ENCODE measurements at places on chromosomes 1 and 21.
A peak's percentile ranks its signal among the peaks of the same experiment; 100 is the strongest.

DNA sequence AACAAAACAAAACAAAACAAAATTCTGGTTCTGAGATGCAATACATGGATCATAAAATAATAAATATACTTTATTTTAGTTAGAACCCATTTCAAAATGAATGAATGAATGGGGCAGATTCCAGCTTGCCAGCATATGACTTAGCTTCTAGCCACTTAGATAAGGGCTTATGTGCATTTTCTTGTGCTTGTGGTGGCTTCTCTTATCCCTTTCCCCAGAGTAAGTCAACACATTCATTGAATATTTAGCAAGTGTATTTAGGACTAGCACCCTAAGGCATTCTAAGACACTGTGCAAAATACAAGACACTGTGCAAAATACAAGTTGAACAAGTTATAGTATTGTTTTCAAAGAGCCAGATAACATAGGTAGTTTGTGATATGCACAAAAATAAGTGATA lies 4.7 kb downstream of the ADIPOR1 start:
- DNase-seq, result no peak

DNA sequence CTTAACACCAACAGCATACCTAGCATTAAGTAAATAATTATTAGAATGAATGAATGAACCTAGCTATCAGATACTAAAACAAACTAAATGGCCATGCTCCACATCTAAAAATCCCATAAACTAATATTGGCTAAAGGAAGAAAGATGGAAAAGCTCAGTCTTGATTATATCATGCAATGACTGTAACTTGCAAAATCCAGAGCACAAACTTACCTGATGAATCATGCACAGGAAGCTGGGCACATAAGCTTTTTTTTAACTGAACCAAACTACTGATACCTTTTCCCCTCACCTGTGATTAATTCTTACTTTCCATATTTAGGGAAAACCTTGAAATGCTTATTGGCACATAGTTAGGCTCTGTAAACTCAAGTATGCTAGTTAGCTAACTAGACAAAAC lies 70.2 kb downstream of the KIF14 start:
- no peak for DNase-seq

DNA sequence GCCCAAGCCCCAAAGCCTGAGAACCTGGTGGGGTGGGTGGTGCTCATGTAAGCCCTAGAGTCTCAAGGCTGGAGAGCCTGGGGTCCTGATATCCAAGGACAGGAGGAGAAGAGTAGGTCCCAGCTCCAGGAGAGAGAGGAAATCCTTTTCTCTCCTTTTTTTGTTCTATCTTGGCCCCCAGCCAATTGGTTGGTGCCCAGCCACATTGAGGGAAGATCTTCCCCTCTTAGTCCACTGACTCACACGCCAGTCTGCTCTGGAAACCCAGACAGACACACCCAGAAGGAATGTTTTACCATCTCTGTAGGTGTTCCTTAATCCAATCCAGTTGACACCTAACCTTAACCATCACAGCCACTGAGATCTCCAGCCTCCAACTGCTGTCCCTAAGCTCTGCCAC lies 16.2 kb upstream of the LIN9 start:
- DNase-seq, result no peak

GRCh38 chr1:19828546-19828945 lies 13.5 kb upstream of the RNF186 start:
- DNase-seq, result no peak

DNA sequence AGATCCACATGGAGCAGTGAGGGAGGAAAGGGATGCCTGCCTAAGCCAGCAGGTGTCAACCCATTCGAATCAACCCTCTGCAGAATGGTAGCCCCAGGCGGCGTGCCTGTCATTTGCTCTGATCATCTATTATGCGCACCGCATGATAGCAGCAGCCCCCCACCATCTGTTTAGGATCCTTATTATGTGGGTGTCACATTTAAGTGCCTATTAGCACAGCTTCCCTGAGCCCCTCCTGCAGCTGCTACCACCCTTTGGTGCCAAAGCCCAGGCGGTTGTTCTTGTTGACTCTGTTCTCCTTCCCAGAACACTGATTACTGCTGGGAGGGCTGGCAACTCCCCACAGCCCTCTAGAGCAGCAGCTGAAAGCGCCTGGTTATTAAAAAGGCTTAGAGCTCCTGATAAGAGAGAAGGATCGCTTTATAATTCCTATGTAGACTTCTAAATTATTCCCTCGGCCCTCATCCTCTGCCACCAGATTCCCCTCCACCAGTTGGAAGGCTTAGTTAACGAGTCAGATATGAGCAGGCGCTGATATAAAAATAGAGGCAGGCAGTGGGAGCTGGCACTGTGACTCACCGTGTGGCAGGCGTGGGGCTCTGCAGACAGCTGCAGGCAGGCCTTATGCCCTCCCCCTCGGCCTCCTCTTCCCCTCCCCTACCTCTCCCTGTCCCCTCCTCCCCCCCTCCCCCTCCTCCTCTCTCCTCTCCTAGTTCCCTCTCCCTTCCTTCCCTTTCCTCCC lies 23.0 kb downstream of the ACTA1 start:
- DNase-seq, result no peak

DNA sequence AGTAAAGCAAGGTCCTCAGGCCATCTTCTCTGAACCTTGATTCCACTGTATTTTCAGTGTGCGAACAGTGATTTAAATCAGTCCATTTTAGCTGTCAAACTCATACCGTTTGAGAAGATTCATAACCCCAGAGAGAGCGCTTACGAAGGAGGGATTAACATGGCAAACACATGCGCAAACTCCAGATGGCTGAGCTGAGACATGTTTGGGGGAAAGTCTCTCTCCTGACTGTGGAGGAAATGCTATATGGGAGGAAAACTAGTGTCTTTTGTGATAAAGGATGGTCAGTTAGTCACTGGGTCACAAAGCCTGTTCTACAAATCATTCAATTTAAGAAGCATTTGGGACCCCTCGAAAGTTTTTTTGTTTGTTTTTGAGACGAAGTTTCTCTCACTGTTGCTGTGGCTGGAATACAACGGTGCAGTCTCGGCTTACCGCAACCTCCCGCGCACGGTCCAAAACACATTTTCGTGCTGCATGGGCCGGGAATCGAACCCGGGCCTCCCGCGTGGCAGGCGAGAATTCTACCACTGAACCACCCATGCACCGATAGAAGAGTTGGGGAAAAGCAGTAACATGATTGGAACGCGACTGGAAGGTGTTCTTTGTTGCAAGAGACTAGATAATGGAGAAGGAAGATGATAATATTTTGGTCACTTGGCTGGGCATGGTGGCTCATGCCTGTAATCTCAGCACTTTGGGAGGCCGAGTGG lies 58.4 kb upstream of the CXADR start:
- DNase-seq, result peak; percentile 3

GRCh38 chr1:10507111-10507879 lies 32.5 kb downstream of the PEX14 start:
- DNase-seq, result peak; percentile 29

DNA sequence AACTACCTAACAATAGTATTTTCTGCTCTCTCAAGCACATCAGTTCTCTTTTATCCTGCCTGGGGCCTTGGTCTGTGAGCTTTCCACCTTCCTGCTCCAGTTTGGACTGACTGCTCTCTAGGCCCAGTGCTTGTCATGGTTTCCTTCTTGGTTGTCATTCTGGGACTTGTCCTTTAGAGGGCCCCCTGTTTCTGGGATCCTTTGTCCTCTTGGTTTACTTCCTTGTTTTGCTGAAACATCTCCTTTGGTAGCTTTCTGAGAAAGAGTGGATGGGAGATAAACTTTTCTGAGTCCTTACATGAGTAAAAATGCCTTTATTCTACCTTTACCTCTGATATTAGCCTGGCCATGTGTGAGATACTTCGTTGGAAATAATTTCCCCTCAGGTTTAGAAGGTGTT lies 4.7 kb downstream of the SLC1A7 start:
- DNase-seq, result no peak

- no peak for DNase-seq
Observed at GRCh38 chr1:201098992-201099677, 13.1 kb downstream of the CACNA1S start.

DNA sequence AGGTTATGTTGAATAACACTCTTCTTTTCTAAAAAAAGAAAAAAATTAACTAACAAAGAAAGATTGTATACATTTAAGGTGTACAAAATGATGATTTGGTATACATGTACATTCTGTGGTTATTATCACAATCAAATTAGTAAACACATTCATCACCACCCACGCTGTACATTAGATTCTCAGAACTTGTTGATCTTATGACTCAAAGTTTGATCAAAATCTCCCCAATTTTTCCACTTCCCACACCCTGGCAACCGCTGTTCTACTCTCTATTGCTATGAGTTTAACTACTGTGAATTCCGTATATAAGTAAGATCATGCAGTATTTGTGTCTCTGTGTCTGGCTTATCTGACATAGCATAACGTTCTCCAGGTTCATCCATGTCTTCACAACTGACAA lies 469.5 kb upstream of the CHRM3 start:
- DNase-seq, result no peak

- peak; percentile 73 for DNase-seq
Observed at GRCh38 chr21:34974162-34974981, 74.7 kb downstream of the RUNX1 start.

GRCh38 chr1:942411-942821 lies 16.6 kb downstream of the NOC2L start:
- DNase-seq, result no peak

- peak; percentile 6 for DNase-seq
Observed at GRCh38 chr1:100463791-100464424, 74.0 kb upstream of the GPR88 start.

DNA sequence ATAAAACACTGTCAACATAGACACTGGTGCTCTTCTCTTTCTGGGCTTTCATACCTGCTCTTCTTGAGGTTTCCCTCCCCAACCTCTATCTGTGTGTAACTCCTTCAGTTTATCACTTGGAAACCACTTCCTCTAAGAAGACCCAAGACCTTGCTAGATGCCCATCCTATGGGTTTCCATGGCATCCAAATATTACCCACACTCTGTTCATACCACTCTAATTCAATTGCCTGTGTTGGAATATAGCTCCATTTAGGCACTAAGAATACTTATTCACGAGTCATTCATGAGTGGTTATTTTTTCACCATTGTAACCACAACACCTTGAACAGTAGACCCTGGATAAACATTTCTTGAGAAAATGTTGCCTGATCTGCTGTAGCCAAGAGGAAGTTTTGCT lies 231.1 kb upstream of the SGIP1 start:
- DNase-seq, result no peak

DNA sequence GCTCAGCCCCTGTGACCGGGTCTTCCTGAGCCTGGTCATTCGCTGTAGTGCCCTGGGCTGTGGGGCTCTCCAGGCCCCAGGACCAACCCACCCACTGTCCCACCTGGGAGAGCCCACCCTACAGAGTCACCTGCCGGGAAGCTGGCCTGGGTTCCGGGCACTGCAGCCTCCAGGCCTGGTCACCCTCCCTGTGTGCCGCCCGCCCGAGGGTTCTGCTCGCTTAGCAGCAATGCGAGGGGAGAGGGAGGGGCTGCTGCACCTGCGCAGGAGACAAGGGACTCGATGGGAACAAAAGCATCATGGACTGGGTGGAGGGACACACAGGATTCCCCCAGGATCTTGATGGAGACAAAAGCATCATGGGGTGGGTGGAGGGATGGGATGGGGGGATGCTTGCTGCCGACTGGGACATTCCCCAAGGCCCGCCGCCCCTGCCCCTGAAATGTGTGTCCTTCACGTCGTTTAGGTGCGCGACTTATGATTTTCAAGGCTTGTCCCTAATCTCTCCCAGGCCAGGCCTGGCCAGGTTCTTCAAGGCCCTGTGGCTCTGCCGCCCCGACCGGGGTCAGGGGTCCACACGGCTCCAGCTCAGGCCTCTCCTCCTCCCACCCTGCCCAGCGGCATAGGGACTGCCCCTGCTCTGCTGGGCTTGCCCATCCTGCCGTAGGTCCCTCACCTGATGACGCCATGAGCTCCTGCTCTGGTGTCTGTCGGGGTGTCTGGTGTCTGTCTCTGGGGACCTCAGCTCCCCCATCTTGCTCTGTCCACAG lies 1.7 kb downstream of the KRTAP10-8 start:
- DNase-seq, result no peak

DNA sequence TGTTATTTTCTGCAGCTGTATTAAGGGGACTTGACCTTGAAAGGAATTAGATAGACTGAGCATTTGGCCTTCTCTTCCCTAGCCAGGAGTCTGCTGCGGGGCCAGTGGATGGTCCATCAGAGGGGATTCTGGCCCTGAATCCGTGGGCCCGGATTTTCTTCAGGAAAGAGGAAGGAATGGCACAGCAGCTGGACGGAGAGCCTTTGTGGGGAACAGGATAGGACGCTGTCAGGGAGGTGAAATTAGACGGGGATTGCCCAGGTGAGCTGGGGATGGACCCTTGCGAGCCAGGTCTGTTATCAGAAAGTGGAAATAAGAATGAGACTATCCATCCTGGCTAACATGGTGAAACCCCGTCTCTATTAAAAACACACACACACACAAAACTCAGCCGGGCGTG lies 1.7 kb upstream of the C2CD2 start:
- DNase-seq, result no peak

DNA sequence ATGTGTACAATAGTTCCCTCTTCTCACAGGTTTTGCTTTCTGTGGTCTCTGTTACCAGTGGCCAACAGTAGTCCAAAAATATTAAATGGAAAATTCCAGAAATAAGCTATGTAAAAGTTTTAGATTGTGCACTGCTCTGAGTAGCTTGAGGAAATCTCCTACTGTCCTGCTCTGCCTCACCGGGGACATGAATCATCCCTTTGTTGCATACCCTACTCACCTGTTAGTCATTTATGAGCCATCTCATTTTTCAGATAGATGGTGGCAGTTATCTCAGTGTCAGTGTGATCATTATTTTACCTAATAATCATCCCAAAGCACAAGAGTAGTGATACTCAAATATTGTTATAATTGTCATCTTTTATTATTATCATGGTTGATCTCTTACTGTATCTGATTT lies 688.1 kb downstream of the PLA2G4A start:
- no peak for DNase-seq

DNA sequence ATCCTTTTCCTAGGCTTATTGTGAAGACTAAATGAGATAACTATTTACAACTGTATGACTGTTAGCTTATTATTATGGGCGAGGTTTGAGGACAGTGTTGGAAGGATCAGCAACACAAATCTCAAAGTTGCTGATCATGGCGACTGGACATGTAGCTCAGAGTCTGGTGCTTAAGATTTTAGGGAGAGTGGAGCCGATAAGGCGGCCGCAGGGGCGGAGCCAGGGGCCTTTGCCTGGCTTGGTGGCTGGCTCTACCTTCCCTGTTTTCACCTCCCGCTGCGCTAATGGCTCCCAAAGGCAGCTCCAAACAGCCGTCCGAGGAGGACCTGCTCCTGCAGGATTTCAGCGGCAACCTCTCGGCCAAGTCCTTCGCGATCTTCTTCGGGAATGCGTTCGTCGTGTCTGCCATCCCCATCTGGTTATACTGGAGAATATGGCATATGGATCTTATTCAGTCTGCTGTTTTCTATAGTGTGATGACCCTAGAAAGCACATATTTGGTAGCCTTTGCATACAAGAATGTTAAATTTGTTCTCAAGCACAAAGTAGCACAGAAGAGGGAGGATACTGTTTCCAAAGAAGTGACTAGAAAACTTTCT lies 45.5 kb downstream of the GIPC2 start:
- DNase-seq, result no peak

DNA sequence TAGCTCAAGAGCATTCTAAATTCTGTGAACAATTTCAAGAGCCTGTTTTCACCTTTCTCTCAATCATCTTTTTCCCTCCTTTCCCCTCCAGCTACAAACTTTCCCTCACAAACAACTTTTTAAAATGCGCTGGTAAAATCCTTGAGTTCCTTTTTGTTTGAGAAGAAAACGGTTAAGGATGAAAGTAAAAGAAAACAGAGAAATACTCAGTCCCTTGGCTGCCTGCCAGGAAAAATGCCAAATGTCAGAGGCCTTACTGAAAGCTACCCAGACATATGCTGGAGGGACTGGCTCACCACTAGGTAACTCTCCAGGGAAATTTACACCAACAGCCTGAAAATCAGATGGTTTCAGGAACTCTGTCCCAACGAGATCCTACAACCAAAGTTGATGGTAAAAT lies 11.0 kb upstream of the SERBP1 start:
- peak; percentile 2 for DNase-seq

All from stimulated activated naive CD4-positive, alpha-beta T cell (primary cell).